ENCODE measurements at places on chromosomes 1 and 21.

- DNase-seq = peak; percentile 58
These were observed 15.2 kb upstream of the SRP9 start for GRCh38 chr1:225762444-225762843.

- no peak for DNase-seq
These were observed 20.9 kb downstream of the CA6 start for GRCh38 chr1:8966606-8967005.

GRCh38 chr1:2968471-2968881 lies 52.8 kb upstream of the ACTRT2 start:
- no peak for DNase-seq

DNA sequence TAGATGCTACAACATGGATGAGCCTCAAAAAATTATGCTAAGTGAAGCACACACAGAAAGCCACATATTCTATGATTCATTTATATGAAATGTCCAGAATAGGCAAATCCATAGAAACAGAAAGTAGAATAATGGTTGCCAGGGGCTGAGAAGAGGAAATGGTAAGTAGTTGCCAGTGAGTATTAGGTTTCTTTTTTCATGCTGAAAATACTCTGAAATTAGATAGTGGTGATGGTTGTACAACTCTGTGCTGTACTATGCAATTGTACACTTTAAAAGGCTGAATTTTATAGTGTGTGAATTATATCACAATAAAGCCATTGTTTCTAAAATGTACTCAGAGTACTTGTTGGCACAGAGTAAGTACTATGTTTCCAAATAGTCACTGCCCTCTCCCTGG lies 15.5 kb upstream of the GFI1 start:
- DNase-seq = no peak

DNA sequence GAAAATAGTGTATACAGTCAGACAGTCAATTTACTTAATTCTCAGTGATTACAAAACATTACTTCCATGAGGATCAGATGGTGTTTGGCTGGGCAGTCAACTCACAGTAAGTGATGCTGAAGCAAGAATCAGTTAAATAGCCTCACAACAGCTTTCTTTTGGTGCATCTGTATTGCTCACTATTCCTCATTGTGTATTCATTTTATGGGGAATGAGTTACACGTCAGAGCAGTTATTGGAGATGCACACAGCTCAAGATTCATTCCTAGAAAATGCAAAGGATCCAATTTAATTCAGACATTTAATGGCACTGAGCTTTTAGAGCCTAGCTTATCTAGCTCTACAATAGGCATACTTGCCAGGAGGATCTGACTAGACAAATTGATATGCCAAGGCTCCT lies 150.6 kb downstream of the HS2ST1 start:
- DNase-seq = no peak

DNA sequence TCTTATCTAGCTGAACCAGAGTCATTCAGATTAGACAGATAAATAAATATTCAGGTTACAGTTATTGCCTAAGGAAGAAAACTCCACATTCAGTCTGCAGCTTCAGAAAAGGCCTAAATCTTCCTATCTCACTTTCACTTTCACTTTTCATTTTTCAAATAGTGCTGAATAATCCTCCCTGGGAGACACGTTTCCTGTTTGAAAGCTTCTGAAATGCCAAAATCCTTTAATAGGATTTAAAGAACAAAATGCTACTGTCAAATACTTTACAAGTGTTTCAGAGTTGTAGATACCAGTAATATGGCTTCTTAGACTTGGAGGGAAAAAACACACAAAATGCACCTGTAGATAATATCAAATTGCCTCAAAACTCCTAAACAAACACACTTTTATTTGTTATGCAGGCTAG lies 3.9 kb downstream of the PSMB2 start:
- DNase-seq = no peak

DNA sequence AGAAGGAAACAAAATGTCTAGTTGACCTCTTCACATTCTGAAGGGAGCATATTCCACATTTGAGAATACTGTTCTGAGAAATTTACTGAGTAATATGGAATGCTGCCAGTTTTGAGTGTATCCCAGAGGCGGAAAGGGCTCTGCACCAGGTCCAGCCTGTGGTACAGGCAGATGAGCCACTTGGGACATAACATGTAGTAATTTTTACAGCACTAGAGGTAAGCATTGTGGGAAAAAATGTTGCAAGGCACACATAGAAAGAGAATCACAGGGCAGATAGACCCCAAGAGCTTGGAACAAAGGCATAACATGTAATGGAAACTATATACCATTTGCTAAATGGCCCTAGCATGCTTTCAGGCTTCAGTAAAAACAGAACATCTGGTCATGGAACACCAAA lies 228.5 kb downstream of the USH2A start:
- no peak for DNase-seq

GRCh38 chr21:21624674-21625073 lies 626.5 kb downstream of the NCAM2 start:
- DNase-seq = no peak

DNA sequence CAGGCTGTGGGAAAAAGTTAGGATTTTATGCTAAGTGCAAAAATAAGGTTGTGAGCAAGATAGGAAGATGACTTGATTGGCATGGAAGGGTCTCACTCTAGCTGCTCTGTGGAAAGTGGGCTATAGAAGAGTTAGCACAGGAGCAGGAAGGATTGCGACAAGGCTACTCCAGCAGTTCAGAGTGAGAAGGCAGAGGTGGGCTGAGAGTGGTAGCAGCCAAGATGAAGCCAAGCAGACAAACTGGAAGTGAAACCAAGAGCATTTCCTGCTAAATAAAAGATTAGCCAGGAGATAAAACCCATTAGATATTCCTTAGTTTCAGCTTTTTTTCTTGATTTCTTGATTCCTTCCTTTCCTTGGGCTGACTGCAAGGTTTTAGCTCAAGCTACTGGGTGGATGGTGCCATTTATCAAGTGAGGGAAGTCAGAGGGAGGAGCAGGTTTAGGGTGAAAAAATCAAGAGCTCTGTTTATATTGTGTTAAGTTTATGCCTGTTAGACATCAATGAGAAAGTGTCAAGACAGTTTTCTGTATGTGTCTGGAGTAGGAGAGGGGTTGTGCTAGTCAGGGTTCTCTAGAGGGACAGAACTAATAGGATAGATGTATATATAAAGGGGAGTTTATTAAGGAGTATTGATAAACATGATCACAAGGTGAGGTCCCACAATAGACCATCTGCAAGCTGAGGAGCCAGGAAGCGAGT lies 33.1 kb upstream of the ZNF644 start:
- no peak for DNase-seq

DNA sequence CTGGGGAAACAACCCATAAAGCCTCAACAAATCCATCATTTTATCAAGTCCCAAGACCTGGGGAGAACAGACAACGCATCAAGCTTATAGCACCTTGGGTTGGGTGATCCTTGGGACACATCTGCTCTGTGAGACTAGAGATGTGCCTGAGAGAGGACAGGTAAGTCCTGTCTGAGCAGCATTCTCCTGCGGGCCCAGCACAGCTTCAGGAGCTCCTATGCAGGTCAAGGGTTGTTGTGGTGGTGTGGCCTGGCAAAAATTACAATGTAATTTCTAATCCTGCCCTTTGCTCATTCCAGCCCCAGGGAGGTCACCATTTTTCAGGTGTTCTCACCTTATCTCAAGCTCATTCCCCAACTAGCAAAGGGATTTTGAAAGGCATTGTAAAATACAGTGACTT lies 608.1 kb upstream of the CAMK1G start:
- DNase-seq = no peak

- DNase-seq = no peak
These were observed 10.1 kb downstream of the ENTREP3 start for GRCh38 chr1:155245163-155245524.

- DNase-seq = no peak
These were observed 55.5 kb downstream of the SLC66A1 start for GRCh38 chr1:19367584-19368041.

DNA sequence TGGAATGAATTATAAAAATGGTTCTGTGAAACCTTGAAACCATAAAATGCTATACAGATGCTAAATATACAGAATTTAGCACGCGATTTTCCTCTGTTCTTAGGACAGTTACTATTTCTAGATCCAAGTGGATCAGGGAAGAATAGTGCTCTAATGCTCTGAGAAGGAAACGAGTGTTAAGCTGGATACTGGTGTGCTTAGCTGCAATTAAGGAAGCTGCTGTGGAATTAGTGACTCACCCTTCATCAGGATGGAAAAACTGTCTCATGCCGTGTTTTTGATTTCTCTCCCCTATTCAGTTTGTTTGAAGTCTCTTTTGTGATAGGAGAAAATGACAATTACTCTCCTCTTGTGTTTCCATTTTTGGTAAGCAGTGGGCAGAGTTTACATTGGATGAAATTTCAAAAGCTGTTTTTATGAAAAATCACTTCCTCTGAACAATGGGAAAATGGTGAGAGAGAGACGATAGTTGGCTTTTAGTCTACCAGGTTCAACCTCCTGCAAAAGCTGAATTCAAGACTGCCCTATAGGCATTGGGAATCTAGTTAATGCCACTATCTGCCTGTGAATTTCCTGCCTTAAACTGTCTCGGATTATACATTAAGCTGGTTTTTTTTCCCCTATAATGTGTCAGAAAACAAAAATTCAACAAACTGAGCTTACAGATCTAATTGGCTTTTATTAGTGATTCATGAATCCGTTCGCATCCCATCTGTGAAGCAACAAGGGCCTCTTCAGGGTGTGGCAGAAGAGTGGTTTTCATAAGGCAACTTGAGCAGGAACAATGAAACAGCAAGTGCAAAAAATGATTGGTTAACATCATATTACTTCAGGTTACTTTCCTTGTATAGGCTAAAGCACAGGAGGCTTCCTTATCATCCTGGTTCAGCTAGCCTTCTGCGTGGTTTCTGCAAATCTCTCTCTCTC lies 179.8 kb downstream of the ST6GALNAC3 start:
- no peak for DNase-seq

- DNase-seq = no peak
These were observed 142.5 kb downstream of the RERE start for GRCh38 chr1:8674912-8675311.

DNA sequence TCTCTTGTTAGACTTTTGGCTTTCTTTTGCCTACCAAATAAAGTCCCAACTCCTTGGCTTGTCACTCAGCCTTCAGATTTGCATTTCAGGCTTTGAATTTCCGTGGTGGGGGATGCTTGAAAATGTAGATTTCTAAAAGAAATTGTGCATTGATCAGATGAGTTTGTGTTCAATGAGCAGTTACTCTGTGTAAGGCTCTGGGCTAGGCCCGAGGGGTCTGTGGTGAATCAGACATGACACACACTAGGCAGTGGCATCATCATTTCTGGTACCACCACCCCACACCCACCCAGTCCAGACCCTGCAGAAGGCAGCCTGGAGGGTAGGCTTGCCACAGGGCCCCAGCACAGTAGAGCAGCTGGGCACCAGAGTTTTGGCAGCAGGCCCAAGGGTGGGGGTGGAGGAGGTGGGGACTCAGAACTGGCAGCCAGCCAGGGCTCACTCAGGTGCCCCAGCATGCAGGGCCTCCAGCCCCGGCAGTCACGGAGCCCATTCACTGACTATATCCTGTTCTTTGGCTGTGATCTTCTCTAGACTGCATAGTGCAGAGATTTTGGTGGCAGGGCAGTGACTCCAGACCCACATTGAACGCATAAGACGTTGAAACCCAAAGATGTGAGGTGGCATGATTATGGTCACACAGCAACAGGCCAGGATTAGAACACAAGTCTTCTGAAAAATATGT lies 97.2 kb upstream of the ARTN start:
- DNase-seq = peak; percentile 94

DNA sequence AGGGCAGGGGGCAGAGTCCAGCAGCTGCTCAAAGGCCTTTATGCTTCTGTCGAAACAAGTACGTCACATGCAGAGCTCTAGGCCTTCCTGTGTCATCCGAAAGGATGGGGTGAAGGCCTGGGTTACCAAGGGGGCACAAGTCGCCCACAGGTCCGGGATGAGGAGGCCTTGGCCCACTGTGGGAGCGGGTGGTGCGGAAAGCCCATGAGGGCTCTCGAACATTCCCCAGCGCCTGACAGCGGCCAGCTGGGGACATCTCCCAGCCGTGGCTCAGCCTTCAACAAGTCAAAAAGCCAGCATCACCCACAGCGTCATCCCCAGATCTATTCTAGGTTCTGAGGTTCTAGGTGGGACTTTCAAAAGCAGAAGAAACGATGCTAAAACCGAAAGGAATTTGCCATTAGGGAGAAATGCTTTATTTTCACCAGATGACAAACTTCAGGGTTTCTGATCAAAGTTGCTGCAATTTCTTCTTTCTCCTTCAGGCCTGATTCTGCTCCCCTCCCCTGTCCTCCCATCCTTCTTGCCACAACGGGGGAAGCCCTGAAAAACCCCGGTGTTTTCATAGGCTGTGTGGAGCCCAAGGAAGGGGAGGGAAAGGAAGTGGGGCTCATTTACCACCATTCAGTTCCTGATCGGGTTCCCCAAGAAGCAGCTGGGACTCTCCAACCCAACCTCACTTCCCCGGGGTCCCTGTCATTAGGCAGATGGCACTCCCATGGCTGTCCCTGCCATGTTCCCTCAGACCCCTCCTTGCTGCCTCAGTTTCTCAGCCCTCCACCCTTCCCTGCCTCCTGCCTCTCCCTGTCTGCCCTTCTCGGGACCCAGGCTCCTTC lies 17.6 kb downstream of the GPR137B start:
- no peak for DNase-seq

DNA sequence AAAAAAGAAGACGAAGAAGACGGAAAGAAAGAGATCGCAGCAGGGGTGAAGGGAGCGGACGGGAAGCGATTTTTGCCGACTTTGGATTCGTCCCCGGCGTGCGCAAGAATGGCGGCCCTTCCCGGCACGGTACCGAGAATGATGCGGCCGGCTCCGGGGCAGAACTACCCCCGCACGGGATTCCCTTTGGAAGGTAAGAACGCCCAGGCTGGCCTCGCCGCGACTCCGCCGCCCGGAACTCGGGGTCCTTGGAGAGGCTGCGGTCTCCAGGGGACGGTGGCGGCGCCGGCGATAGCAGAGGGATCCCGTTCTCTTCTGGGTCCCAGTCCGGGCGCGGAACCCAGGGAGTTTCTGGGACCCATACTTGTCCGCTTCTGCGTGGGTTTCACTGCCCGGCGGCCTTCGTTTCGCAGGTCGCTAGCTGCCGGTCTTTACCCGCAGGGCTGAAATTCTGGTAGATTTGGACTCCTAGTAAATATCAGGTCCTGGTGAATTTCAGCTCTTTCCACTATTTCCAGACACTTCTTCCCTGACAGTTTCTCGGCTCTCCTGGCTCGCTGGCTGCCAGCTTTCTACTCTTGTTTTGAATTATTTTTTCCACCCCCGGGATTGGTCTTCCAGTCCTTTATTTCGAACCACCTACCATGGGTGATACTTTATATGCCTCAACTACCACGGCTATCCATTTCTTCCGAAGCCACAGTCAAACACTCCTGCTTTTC lies 1.0 kb downstream of the PAX7 start:
- DNase-seq = peak; percentile 30

All from urothelium cell line (cell line).